ENCODE measurements at places on chromosomes 5 and 9. TPM values are rescaled to one million over a fixed set of nuclear protein-coding genes. Genes with fewer than 3 reads are reported as not detected.

- no peak for DNase-seq
- H3K27me3 ChIP-seq, result peaks cover 1% of the 10 kb centered on the region
- H3K27ac ChIP-seq, result no peak overlapping the region
- H3K4me3 ChIP-seq, result no peak overlapping the region
Measured at GRCh38 chr5:167653645-167654106, 637.8 kb upstream of the WWC1 start.

- no peak overlapping the region for H3K27ac ChIP-seq
- H3K4me3 ChIP-seq, result no peak overlapping the region
- H3K36me3 ChIP-seq, result no peaks in the 10 kb centered on the region
- H3K27me3 ChIP-seq, result no peaks in the 10 kb centered on the region
- no peaks in the 10 kb centered on the region for H3K4me1 ChIP-seq
- no peak for DNase-seq
Measured at GRCh38 chr9:133752739-133753446, 14.7 kb upstream of the SARDH start.

GRCh38 chr9:92187390-92187789 lies 72.2 kb upstream of the SPTLC1 start:
- no peak for DNase-seq
- H3K4me3 ChIP-seq, result no peak overlapping the region
- peaks cover 4% of the 10 kb centered on the region for H3K4me1 ChIP-seq
- no peaks in the 10 kb centered on the region for H3K27me3 ChIP-seq

DNA sequence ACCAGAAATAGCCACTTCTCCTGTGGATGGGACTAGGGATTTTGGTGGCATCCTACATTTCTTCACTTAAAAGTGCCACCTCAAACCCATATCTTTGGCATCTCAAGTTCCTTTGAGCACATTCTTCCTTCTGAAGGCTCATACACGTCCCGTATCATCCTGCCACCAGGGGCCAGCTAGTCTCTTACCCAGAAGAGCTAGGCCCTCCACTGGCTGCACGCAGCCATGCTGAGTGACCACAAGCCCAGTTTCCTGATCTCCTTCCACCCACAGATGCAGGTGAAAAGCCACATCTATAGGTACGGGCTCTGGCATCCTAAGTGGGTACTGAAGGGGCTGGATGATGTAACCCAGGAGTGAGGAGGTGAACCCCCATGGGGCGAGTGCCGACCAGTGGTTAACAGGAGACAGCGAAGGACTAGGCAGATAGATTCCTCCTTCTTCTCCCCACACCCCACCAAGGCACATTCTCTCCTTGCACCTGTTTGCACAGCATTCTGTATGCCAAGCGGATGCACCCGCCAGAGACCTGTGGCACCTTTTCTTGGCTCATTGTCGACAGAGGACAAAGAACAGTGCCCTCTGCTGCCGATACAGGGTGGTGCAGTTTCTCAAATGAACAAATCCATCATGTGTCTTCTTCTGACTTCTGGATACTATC lies 14.4 kb upstream of the SCGB3A1 start:
- no peaks in the 10 kb centered on the region for H3K36me3 ChIP-seq
- no peaks in the 10 kb centered on the region for H3K27me3 ChIP-seq
- no peak overlapping the region for H3K4me3 ChIP-seq
- no peak overlapping the region for H3K27ac ChIP-seq

DNA sequence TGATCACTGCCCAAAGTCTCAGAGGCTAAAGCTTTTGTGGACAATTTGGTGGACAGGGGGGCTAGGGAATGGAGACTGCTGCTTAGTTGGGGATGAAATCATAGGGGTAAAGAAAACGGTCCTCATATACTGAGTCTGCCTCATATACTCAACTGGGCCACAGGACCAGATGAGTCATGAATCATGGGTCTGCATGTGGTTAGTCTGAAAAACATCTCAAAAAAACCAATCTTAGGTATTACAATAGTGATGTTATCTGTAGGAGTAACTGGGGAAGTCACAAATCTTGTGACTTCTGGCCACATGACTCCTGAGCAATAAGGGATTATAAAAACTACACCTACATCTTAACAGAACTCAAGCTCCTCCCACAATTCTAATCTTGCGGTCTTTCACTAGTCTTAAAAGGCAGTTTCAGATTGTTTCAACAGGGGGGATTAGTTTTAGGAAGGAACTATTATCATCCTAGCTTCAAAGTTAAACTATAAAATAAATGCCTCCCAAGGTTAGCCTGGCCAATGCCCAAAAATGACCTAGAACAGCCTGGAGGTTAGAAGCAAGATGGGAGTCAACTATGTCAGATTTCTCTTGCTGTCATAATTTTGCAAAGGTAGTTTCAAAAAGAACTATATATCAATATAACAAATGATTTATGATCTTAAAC lies 17.5 kb downstream of the TMEM161B start:
- DNase-seq, result no peak
- H3K36me3 ChIP-seq, result no peaks in the 10 kb centered on the region
- H3K4me1 ChIP-seq, result no peaks in the 10 kb centered on the region
- H3K27ac ChIP-seq, result no peak overlapping the region

DNA sequence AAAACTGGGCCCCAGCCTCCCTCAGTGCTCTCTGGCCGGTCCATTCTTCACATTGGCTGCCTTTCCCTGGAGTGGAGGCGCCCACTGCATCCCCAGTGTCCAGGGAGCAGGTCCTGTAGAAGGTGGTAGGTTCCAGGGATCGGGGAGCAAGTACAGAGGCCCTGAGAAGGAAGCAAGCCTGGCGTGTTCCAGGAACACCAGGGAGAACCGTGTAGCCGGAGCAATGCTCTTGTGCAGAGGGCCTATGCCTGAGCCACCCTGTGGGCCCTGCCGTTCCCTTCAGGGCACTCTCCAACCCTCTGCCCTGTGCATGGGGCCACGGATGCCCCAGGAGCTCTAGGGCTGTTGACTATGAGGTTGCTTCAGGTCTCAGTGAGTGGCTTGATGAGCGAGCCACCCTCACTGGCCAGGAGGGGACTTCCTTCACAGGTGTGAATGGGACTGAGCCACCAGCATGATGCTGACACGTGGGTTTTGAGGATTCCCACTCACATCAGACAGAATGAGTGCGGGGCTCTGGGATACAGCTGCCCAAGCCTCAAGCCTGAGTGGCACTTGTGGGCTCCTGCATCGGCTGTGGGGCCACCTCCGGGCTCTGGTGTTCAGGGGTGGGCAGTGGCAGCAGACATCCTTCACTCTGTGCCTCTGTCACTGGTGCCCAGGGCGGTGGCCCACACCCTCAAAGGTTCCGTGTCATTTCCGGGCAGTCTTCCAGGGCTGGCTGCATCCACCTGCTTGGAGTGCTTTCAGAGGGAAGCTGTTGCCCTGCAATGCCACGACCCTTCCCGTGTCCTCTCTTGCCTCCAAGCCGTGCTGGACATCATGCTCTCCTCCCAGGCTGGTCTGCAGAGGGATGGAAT lies 54.4 kb downstream of the ADAMTS2 start:
- H3K4me1 ChIP-seq, result no peaks in the 10 kb centered on the region
- DNase-seq, result no peak
- H3K27ac ChIP-seq, result no peak overlapping the region
- H3K4me3 ChIP-seq, result no peak overlapping the region

DNA sequence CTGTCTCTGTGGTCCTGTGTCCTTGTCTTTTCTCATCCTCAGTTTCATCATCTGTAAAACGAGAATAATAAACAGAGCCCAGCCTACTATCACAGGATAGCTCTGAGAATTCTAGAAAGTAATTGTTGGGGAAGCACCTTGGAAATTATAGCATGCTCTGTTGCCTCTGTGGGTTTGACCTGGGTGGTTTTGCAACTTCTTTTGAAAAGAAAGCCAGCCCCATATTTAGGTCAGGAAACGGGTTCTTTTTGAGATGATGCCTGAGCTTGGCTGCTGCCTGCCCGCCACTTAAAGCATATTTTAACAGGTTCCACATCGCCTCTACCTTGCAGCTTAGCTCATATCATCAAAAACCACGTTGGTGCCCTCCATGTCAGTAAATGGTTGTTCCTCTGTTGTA lies 111.1 kb downstream of the TLR4 start:
- no peaks in the 10 kb centered on the region for H3K36me3 ChIP-seq
- no peaks in the 10 kb centered on the region for H3K4me1 ChIP-seq
- H3K4me3 ChIP-seq, result no peak overlapping the region
- H3K27me3 ChIP-seq, result no peaks in the 10 kb centered on the region

- no peaks in the 10 kb centered on the region for H3K4me1 ChIP-seq
- H3K27ac ChIP-seq, result no peak overlapping the region
- no peak for DNase-seq
- no peaks in the 10 kb centered on the region for H3K36me3 ChIP-seq
- H3K4me3 ChIP-seq, result no peak overlapping the region
Measured at GRCh38 chr9:35920051-35920620, 10.8 kb downstream of the SPAAR start.

DNA sequence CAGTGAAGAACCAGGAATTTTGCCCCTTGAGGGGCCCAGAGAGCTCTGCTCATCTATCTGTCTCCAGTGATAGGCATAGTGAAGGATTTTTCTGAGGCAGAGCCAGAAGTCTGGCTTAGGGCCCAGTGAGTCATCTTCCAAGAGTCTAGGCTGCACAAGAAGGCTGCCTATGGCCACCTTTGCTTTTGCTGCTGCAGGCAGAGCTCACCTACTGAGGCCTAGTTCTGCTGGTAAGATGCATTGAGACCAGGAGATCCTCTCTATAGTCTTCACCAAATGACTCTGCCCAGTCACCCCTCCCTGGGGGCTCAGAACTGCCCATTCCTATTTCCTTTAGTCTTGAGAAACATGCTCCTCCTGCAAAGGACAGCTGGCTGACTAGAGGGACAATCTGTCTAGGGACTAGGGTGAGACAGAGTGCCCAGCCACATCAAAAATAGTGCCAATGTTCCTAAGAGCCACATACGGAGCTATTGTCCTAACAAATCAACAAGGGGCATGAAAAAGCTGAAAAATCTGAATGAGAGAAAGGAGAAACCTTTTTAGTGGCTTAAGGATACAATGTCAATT lies 40.3 kb upstream of the CDKN2AIPNL start:
- no peaks in the 10 kb centered on the region for H3K36me3 ChIP-seq
- H3K27ac ChIP-seq, result no peak overlapping the region
- no peak for DNase-seq
- peaks cover 4% of the 10 kb centered on the region for H3K4me1 ChIP-seq
- no peak overlapping the region for H3K4me3 ChIP-seq
- no peaks in the 10 kb centered on the region for H3K27me3 ChIP-seq

DNA sequence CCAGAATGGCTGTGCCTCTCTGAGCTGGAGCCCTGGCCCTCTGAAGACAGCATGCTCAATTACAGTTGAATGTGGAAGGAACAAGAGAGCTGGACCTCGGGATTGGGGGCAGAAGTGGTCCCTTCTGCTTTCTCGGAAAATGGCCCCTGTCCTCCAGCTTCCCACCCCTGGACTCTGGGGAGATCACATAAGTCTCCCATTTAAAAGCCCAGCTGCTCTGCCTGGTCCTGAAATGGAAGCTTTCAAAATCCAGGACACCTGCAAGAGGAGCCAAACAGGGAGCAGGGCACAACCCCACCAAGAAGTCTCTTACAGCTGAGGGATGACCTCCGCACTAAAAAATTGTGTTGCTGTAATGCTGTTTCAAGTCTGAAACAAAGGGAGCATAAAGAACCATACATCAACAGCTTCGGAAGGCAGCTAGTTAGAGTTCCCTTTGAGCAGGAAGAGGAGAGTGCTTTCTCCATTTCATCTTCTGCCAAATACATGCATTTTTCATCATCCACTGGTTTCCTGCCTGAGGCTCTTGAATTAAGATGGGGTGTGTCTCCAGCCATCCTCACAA lies 48.2 kb downstream of the TGFBI start:
- no peaks in the 10 kb centered on the region for H3K27me3 ChIP-seq
- no peaks in the 10 kb centered on the region for H3K4me1 ChIP-seq
- DNase-seq, result no peak
- no peaks in the 10 kb centered on the region for H3K36me3 ChIP-seq

Gene TMC1
- 0.23 TPM for total RNA-seq

Gene HK3
- total RNA-seq, result 0.13 TPM

Gene COL15A1
- 0.28 TPM for total RNA-seq
